ENCODE measurements at places on chromosomes 5 and 9.

DNA sequence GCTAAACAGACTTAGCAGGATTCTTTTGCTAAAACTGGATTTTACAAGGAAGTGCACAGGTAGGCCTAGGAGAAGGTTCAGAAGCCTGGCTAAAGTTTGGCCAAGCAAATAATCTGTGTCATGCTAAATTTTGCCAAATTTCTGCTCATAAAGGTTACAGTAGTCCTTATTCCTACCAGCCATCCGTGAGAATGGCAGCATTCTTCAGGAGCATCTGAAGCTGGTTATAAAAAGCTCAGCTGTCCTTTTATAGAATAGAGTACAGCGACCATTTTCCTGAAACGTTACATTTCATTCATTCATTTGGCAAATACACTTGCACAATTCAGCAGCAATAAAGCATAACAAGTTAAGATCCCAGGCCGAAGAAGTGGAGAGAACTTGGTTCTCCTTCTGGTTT lies 6.9 kb downstream of the GSN start:
- no peak for DNase-seq

GRCh38 chr9:82011133-82011532 lies 22.6 kb downstream of the SPATA31D1 start:
- DNase-seq: no peak

DNA sequence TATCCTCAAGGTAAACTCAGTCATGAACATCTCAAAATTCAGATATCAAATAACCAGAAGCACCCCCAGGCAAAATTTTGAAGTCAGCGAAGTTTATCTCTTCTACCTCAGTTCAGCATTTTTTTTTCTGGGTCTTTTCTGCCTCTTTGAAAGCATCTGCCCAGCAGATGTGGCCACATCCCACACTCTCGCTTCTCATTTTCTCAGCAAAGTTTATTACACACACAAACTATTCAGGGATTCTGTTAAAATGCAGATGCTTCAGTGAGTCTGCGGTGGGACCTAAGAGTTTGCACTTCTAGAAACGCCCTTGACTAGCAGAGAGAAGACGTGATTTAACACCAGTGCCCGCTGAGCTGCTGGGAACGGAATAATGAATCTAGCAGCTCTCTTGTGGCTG lies 19.3 kb downstream of the RASEF start:
- DNase-seq: no peak

- DNase-seq: no peak
These were observed 150.3 kb upstream of the ADRA1B start for GRCh38 chr5:159765760-159766517.

- no peak for DNase-seq
These were observed 599 bp downstream of the LYRM7 start for GRCh38 chr5:131171276-131171810.

GRCh38 chr5:62608529-62609511 lies 30.2 kb downstream of the LRRC70 start:
- DNase-seq: no peak

DNA sequence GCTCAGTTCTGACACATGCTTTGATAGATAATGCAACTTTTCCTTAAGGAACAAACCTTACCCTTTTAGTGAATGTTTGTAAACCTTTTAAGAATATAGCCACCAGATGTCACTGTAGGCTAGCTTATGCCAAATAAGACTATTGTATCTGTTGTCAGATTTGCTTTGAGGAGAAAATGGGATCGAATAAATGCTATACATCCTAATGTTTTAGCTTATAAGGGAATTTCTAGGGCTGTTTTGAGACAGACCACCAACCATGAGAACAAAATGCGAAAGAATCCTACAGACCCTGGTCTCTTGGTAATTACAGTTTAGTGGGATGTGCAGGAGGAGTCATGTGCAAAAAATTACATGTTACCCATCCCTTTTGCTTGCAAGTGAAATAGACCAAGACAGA lies 127.6 kb upstream of the NMUR2 start:
- peak; percentile 21 for DNase-seq

DNA sequence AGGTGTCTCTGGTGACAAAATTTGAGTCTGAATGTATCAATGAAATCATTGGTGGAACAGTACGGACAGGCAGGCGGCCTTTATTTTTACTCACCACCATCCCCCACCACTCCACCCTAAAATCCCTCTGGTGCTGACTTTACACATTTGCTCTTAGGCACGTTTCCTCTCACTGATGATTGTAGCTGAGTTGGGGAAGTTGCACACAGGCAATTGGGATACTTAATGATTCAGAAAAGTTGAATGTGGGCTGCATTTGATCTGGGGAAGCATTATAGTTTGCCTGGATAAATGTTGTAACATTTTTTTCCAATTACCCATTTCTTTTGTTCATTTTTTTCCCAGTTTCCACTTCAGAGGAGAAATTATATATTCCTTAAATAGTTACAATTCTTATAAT lies 658.4 kb downstream of the TLR4 start:
- no peak for DNase-seq

All from smooth muscle cell of the brain vasculature (primary cell).